ENCODE measurements at places on chromosomes 5 and 9.

GRCh38 chr9:131033269-131034224 is 24.6 kb downstream of the LAMC3 start:
- no peak for DNase-seq

- no peak for DNase-seq
Measured at GRCh38 chr9:127955294-127956015, 17.8 kb upstream of the DPM2 start.

DNA sequence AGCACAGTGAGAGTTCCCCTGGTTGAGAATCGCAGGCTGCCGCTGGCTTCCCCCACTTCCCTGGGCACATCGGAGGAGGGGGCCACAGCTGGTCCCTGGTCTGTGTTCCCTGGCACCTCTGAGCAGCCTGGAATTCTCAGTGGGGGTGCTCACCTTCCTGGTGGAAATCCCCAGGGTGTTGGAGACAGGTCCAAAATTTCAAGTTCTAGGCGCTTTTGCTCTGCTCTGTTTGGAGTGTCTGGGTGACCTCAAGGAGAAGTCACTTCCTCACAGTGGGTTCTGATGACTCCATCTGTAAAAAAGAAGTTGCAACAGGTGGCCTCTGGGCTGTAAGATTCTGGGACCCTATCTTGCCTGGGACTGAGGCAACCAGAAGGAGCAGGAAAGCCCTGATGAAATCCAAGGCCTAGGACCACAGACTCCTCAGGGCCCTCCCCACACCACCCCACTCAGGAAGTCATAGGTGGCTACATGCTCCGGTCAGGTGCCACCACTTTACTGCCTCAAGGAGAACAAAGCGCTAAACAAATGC is at the start of gene TRAF1:
TSS of gene TRAF1 (minus strand) at position 400 of the 532 bp plus-strand sequence. CDS start 721 bp downstream, outside the sequence.
- no peak for DNase-seq

DNA sequence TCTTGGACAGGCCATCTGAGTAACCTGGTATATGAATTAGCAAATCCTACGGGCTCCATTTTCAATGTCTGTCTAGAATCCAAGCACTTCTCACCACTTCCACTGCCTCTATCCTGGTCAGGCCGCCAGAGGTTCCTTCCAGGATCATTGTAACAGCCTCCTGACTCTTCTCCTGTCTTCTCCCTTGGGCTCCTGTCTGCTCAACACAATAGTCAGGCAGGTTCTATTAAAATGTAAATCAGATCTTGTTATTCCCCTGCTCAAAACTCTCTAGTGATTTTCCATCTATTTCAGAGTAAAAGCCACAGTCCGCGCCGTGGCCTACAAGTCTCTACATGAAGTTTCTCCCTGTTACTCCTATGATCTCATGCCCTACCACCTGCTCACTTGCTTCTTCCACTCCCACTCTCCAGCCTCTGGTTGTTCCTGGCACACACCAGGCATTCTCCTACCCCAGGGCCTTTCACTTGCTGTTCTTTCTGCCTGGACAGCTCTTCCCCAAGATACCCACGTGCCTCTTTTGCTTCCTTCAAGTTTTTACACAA is 21.7 kb downstream of the ZNF366 start:
- DNase-seq = no peak

GRCh38 chr5:58064801-58065200 is 395.1 kb downstream of the PLK2 start:
- no peak for DNase-seq

GRCh38 chr5:78778538-78778937 is 130.0 kb upstream of the LHFPL2 start:
- no peak for DNase-seq

GRCh38 chr9:116390303-116391228 is 237.0 kb downstream of the PAPPA start:
- DNase-seq = no peak

GRCh38 chr9:108834959-108835665 is 20.7 kb downstream of the ACTL7B start:
- no peak for DNase-seq
